ENCODE measurements at places on chromosomes 7 and 10.
A peak's percentile ranks its signal among the peaks of the same experiment; 100 is the strongest.

DNA sequence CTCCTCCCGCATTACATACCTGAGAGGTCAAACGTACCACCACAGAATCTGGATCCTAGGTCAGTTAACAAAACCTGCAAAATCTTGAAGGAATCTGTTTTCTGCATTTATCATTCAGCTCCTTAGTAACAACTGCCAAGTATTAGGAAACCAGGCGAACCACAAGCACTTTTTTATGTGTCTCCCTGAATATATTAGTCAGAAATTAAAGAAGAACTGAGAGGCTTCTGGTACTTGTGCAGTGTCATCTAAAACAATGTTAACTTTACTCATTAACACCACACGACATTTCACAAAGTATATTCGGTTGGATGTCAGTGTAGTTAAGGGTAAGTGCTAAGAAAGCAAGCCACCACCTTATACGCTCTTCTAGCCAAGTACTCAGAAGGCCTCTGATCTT, 2.5 kb downstream of the CCDC6 start:
- DNase-seq: no peak

DNA sequence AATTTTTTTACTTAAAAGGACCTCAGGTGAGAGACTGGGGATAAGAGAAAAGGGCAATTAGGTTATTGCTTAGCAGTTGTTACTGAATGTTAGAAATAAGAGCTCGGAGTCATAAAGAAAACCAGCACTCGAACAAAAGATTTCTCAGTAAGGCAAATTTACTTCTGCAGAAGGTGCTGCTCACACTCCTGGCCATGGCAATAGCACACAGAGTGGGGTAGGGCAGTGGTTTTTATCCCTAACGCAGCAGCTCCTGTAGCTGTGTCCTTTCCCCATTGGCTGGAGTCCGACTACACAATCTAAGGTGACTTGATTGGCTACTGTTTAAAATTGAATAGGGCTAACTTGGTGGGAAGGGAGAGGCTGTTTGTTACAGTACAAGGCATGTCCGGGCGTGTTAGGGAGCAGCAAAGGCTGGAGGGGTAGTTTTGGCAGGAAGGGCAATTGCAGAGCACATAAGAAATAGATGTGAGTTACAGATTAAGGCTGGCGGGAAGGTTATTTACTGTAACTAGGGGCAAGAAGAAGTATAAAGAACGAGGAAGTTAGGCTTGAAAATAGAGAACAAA, 112.1 kb downstream of the AKR1D1 start:
- DNase-seq: no peak

DNA sequence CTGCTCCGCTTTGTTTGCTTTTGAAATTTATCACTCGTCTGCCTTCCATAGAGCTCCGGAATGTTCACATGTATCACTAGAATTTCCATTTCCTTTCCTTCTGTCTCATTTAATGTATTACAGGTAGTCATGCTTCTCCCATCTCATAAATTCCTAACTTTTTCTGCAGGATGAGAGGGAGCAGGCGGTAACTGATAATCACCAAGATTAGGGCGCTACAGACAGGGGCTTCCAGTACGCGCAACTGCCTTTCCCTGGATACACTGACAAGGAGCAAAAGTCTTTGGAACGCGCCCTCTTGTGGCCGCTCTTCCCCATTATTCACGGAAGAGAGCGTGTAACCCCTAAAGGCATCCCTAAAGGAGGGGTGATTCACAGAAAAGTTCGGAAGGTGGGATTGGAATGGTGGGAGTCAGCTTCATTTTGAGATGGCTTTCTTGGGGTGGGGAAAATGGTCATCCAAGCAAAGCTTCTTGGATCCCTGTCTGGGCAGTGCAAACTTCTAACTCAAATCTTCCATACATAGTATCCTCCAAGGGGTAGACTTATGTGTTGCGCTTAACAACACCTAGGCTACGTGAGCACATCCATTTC, 6.5 kb downstream of the INHBA start:
- peak; percentile 85 for DNase-seq

- no peak for DNase-seq
These were observed 109.4 kb upstream of the PDCD4 start for GRCh38 chr10:110762109-110762848.

DNA sequence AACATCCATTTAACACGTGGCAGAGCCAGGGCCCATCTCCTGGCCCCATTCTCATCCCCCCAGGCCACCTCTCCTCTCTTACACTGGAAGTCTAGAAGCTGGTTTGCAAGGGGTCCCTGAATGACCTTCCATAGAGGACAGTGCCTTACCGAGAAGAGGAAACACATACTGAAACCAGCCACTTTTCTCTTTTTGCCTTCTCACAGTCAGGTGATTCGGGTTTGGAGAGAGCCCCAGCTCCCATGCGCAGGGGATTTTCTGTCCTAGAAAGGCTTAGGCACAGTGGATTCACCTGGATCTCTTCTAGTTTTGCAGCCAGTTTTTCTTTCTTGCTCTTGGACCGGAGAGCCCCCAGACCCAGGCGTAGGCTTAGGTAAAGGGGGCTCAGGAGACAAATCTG, 334.1 kb upstream of the C7orf33 start:
- DNase-seq: no peak
